ENCODE measurements at places on chromosomes 7 and 10. TPM values are rescaled to one million over a fixed set of nuclear protein-coding genes. Genes with fewer than 3 reads are reported as not detected.

CYP2E1 gene
- 10.5 TPM for total RNA-seq

MMD2 gene
- total RNA-seq = 0.94 TPM

VWDE gene
- total RNA-seq = 1.4 TPM

WNT2 gene
- total RNA-seq = 0.16 TPM

PLEKHS1 gene
- total RNA-seq = not detected

HNRNPA2B1 gene
- 146 TPM for total RNA-seq

GRID2IP gene
- 1.2 TPM for total RNA-seq

CPED1 gene
- total RNA-seq = 3.9 TPM

MSRB2 gene
- total RNA-seq = 16.8 TPM

NANOS1 gene
- 4.8 TPM for total RNA-seq

MTG1 gene
- 14.8 TPM for total RNA-seq

Data from occipital lobe (tissue), 3 donors.